Stimulated activated CD4-positive, alpha-beta T cell treated with anti-CD3 and anti-CD28 coated beads, Interleukin-1b, Interleukin-23, amount 100 ng/mL, for 4 hours (primary cell): ENCODE measurements at places on chromosomes 12 and 14.

DNA sequence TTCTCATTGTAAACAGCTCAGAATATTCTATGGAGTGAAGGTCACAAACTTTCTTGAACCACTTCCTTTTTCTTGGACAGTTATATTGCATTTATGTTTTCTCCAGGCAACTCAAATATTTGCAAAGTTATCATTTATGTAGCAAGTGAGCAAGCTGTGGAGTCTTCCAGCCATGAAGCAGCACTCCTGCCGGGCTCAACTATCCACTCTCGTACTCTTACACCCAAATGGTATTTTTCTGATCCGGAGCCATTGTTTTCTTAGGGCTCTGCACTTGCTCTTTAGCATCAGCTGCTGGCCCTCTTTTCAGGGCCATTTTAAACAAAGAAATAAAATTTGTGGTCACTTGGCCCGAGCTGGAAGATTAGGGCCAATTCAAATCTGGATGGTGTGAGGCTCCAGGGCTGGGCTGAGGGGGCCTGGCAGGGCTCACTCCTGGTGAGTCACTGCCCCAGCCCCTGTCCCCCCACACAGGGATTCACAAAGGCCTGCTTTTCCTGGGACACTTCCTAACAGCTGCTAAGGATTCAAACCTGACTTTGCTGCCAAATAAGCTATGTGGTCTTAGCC is 19.7 kb downstream of the SYNE3 start:
- no peak for DNase-seq

DNA sequence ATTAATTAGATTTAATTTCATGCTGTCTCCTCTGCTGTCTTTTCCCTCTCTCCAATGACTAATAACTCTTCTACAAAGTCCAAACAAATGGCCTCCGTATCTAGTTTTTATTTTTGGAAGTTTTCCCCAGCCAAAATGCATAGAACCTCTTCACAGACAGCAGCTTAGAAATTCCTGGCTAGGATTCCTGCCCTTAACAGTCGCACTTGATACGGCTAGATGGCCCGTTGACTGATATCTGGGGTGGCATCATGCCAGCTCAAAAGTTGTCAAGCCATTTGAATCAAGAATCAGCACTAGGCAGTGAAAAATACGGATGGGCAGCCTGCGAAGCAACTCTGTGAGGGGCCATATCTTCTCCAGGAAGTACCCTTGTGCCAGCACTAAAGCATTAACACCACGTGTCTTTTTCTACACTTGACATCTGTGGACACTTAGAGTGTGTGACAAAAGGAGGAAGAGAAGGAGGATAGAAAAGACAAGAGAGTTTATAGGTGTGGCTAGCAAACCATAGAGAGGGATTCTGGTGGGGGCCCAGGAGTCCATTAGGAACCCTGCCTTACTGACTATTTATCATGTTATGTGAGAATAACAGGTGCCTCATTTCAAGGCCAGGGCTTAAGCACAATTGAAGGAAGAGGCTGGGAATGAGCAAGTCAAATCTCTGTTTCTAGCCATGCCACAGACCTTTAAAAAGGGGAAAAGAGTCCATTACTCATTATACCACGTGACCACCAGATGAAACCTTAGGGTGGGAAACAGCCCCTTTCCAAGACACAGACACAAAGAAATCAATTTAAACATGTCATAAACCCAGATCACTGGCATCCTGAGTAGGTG is 39.2 kb upstream of the KRR1 start:
- DNase-seq, result no peak

DNA sequence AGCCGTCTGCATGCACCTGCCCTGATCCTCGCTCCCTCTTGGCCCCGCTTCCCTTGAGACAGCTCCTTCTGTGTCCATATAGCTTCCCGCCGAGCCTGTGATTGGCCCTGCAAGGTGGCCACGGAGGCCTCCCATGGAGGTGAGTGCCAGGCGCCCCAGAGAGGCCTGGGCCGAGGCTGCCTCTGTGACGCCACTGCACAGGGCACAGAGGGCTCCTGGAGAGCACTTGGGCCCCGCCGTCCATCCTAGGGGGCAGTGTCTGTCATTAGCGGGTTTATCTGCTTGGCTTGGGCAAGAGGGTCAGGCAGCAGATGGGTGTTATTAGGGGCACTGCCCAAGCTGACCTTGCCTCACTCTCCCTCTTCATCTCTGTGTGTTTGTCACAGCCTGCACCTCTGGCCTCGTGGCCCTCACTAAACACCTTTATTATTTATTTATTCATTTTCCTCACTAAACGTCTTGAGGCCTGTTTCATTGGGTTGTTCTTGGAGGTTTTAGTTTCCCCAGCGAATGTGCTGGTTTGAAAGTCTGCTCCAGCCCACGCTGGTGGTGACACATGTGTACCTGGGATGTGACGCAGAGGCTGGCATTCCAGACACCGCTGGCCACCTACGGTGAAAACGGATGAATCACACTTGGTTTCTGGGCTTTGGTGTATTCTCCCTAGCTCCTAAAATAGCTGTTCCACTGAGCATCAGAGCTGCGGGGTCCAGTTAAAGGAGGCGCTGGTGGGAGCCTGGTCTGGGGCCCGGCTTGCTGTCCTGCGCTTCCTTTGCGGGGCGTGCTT is 5.9 kb downstream of the ZFYVE21 start:
- DNase-seq, result no peak

- no peak for DNase-seq
These were observed 25.4 kb downstream of the TTC6 start for GRCh38 chr14:37620856-37621255.

DNA sequence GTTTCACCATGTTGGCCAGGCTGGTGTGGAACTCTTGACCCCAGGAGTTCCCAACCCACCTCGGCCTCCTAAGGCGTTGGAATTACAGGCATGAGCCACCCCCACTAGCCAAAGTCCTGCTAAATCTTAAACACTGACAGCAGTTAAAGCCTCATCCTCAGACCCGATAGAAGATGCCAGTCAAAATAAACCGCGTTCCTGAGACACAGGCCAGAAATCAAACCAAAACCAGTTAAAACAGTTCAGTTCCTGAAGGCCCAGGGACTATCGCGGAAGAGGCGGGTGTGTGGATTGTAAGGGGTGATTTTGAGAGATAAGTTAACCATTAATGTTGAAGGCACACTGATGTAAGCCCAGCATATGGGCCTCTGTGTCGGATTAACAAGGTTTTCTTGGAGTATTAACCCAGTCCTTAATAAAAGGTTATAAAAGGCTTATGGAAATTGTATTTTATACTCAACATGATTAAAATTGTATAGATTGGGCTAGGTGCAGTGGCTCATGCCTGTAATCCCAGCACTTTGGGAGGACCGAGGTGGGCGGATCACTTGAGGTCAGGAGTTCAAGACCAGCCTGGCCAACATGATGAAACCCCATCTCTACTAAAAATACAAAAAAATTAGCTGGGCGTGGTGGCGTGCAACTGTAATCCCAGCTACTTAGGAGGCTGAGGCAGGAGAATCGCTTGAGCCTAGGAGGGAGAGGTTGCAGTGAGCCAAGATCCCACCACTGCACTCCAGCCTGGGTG is 18.7 kb upstream of the CDCA4 start:
- DNase-seq, result no peak

- no peak for DNase-seq
These were observed 100.2 kb downstream of the BBS10 start for GRCh38 chr12:76247992-76248391.

- DNase-seq, result no peak
These were observed 73.6 kb upstream of the DNM1L start for GRCh38 chr12:32605326-32606095.

DNA sequence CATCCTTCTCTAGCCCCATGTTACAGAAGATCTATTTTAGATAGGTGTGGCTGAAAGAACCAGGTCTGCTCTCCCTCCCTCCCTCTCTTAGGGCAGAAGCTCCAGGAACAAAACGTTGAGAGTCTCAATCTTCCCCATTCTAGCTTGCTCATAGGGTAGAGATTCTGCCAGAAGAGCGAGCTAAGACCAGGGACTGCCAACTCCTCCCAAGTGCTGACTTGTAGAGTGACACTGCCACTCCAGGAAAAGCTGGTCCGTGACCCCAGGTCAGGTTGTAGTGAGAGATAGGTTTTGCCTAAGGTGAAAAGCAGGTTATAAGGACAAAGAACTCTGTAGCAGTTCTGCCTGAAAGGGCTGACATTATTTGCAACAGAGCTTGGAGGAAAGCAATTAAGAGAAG is 73.4 kb downstream of the INSM2 start:
- no peak for DNase-seq
